ENCODE measurements at places on chromosomes 4 and X. TPM values are rescaled to one million over a fixed set of nuclear protein-coding genes. Genes with fewer than 3 reads are reported as not detected.

The NUDT11 gene
- 0.52 TPM for total RNA-seq

The PTPN13 gene
- total RNA-seq: 0.98 TPM

The ASMT gene
- total RNA-seq: not detected

The SPP1 gene
- not detected for total RNA-seq

The SULT1B1 gene
- 2.1 TPM for total RNA-seq

The SPANXA2 gene
- total RNA-seq: not detected

The ADGRG2 gene
- under 0.01 TPM for total RNA-seq

The RAB33A gene
- total RNA-seq: 0.43 TPM

The TMEM255A gene
- not detected for total RNA-seq

The PHKA1 gene
- total RNA-seq: 10.3 TPM

The SAGE1 gene
- total RNA-seq: not detected

The GUCY1A1 gene
- 163 TPM for total RNA-seq
